ENCODE measurements at places on chromosomes 16 and 17.

DNA sequence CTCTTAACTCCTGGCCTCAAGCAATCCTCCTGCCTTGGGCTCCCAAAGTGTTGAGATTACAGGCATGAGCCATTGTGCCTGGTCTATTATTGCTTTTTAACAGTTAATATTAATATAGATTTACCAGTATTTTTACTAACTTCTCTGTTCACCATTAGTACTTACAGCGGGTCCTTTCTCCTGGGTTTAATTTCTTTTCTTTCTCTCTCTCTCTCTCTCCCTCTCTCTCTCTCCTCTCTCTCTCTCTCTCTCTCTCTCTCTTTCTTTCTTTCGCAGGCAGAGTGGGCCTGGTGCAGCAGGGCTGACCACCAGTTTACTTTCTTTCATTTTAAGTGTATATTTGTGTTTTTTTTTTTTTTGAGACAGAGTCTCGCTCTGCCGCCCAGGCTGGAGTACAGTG is 14.7 kb upstream of the DHX40 start:
- no peaks in the 10 kb centered on the region for H3K36me3 ChIP-seq
- H3K27me3 ChIP-seq = no peaks in the 10 kb centered on the region
- DNase-seq = no peak
- no peak overlapping the region for H3K4me3 ChIP-seq

DNA sequence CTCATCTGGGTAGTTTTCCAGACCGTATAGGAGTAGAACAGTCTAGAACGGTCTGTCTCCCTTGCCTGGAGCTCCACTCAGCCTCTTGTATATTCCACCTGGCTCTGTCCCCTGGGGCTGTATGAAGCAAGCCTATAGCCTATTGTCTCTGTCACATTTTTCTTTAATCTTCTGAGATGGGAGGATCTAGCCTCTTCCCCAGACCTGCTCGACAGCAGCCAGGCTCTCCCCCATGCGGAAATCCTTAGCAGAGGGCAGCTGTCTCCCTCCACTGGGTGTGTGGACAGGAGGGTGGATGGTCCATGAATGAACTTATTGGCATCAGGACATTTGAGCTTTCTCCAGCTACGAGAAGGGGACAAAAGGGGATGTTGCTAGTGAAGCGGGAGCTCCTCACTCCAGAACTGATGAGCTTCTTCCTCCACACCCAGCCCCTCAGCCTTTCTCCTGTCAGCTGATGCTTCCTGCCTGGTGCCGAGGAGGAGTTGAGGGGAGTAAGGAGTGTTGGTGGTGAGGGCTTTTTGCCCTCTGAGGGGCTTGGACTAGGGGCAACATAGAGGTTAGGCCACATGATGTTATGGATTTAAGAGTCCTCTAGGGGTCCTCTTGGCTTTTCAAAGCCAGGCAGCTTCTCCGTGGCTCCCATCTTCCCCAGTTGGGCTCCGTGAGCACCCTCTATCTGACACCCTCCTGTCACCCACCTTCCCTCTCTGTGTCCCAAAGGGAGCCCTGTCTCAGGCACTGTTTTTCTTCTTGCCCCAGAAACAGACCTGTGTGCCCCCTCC is 28.0 kb downstream of the ARHGAP23 start:
- H3K27ac ChIP-seq = no peak overlapping the region
- H3K27me3 ChIP-seq = peaks cover 32% of the 10 kb centered on the region
- no peak for DNase-seq

GRCh38 chr17:2042390-2042847 is 597 bp downstream of the OVCA2 start:
- H3K4me3 ChIP-seq = peak overlapping the region; percentile 94
- DNase-seq = no peak
- H3K27me3 ChIP-seq = no peaks in the 10 kb centered on the region
- peaks cover 19% of the 10 kb centered on the region for H3K36me3 ChIP-seq
- H3K4me1 ChIP-seq = peaks cover 20% of the 10 kb centered on the region

DNA sequence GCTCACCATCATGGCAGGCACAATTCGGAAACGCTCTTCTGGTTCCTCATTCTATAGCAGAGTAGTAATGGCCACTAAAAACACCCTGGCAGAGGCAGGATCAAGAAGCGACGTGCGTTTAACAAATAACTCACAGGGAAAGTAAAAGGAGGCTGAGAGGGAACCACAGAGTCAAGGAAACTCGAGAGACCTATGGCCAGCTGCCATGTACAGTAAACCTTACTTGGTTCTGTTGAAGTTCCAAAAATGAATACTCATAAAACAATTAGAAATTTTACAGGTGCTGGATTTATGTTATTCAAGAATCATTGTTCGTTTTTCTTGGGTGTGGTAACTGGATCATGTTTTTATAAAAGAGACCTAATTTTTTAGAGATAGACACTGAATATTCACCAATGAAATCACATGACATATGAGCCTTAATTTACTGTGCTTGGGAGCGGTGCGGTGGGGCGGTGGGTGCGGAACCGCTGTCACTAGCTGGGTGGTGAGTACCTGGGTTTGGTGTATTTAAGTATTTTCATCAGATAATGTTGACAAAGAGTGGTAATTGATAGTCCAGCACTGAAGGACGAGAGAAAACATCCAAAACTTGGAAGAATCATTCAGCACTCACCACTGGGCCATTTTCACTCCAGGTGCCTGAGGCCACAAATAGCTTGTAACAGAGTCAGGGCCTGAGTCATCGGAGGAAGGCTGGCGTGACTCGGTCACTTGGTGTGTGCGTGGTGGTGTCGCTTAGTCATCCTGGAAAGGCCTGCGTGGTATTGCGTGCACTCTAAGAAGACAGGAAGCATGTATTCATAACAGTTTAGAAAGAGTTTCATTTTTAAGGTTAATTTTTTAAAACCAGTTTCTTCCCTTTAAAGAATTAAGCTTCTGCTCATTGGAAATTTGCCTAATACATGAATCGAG is 135.4 kb upstream of the CHMP6 start:
- H3K4me1 ChIP-seq = peaks cover 62% of the 10 kb centered on the region
- H3K27ac ChIP-seq = peak overlapping the region; percentile 98
- H3K4me3 ChIP-seq = peak overlapping the region; percentile 41

GRCh38 chr16:81830845-81831540 is 51.9 kb downstream of the PLCG2 start:
- no peaks in the 10 kb centered on the region for H3K27me3 ChIP-seq
- peaks cover 22% of the 10 kb centered on the region for H3K4me1 ChIP-seq
- H3K36me3 ChIP-seq = no peaks in the 10 kb centered on the region
- H3K27ac ChIP-seq = peak overlapping the region; percentile 37
- no peak overlapping the region for H3K4me3 ChIP-seq

- peaks cover 7% of the 10 kb centered on the region for H3K27me3 ChIP-seq
- H3K27ac ChIP-seq = no peak overlapping the region
- no peak overlapping the region for H3K4me3 ChIP-seq
- DNase-seq = no peak
- H3K4me1 ChIP-seq = no peaks in the 10 kb centered on the region
These were observed 50.0 kb upstream of the IRX6 start for GRCh38 chr16:55273959-55274358.

DNA sequence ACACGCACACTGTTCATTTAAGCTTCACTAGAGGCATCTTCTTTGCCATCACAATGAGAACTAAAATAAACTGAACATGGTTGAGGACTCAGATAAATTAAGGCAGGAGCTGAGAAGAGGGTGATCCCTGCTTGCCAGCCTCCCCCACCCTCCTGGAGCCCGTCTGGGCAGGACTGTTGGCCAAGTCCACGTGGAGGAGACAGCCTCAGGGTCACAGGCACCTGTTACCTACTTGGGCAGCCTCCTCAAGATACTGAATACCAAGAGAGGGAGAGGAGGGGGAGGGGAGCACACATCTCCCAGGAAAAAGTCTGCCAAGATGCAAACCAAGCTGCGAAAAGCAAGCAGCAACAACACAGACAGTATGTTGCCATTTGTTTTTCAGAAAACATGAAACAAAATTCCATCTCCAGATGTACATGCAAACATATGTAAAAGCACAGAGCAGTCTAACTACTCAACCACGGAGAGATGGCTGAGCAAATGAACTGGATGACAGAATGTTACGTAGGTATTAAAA is 67.4 kb downstream of the SLC39A11 start:
- DNase-seq = no peak
- H3K4me3 ChIP-seq = no peak overlapping the region
- peaks cover 33% of the 10 kb centered on the region for H3K36me3 ChIP-seq
- no peak overlapping the region for H3K27ac ChIP-seq
- no peaks in the 10 kb centered on the region for H3K27me3 ChIP-seq

- H3K27ac ChIP-seq = peak overlapping the region; percentile 84
- H3K4me3 ChIP-seq = peak overlapping the region; percentile 64
- DNase-seq = peak; percentile 56
- peaks cover 22% of the 10 kb centered on the region for H3K4me1 ChIP-seq
These were observed 5.2 kb downstream of the ITPRIPL2 start for GRCh38 chr16:19118938-19119431.

- peaks cover 8% of the 10 kb centered on the region for H3K4me1 ChIP-seq
- no peak overlapping the region for H3K27ac ChIP-seq
These were observed 53.0 kb upstream of the GAS7 start for GRCh38 chr17:10251212-10251948.

- no peaks in the 10 kb centered on the region for H3K36me3 ChIP-seq
- H3K27me3 ChIP-seq = no peaks in the 10 kb centered on the region
- H3K27ac ChIP-seq = no peak overlapping the region
- H3K4me1 ChIP-seq = no peaks in the 10 kb centered on the region
- no peak for DNase-seq
These were observed 389.6 kb upstream of the DYNLRB2 start for GRCh38 chr16:80150978-80151721.

DNA sequence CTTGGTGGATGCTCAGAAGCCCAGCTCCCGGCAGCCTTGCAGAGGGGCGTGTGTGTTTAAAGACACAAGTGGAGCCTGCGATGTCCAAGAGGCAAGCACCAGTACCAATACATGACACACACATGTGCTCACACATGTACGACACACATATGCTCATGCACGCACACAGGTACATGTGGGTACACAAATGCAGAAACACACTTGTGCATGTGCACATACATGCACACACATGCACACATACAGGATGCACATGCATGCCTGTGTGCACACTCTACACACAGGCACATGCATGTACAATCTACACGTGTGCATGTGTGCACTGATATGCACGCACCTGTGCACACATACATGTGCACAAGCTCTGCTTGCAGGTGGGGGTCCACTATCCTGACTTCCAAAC is 10.8 kb downstream of the RBFOX3 start:
- peaks cover 32% of the 10 kb centered on the region for H3K27me3 ChIP-seq
- H3K27ac ChIP-seq = no peak overlapping the region
- no peaks in the 10 kb centered on the region for H3K36me3 ChIP-seq
- DNase-seq = no peak
